ENCODE measurements at places on chromosomes 5 and 9.

DNA sequence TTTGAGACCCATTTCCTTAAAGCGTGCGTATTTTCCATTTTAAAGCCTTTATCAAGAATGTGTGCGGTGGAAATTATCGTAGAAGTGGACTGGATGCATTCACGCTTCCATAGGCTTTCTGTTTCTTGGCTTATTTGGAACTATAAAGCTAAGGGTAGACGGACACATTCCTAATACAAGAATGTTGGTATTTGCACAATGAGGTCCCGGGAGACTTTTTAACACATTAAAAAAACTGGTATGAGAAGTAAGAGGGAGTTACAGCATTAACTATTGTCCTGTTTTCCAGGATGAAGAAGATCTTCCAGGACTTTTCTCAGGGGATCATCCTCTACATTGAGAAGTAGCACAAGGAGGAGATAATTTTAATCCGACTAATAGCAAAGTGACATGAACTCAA, 653.0 kb downstream of the MTRR start:
- no peak for DNase-seq

DNA sequence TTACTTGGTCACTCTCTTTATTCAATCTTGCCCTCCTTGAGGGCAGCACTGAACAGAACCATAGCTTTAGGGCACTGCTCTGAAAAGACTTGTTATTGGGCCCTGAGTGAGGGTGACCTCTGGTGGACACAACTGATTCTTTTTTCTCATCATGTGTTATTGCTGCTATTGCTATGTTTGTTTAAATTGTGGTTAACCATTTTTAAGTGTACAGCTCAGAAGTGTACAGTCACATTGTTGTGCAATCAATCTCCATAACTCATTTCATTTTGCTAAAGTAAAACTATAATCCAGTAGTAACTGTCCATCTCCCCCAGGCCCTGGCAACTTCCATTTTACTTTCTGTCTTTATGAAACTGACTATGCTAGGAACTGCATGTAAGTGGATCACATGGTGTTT, 351.1 kb upstream of the RIOK2 start:
- peak; percentile 60 for DNase-seq

DNA sequence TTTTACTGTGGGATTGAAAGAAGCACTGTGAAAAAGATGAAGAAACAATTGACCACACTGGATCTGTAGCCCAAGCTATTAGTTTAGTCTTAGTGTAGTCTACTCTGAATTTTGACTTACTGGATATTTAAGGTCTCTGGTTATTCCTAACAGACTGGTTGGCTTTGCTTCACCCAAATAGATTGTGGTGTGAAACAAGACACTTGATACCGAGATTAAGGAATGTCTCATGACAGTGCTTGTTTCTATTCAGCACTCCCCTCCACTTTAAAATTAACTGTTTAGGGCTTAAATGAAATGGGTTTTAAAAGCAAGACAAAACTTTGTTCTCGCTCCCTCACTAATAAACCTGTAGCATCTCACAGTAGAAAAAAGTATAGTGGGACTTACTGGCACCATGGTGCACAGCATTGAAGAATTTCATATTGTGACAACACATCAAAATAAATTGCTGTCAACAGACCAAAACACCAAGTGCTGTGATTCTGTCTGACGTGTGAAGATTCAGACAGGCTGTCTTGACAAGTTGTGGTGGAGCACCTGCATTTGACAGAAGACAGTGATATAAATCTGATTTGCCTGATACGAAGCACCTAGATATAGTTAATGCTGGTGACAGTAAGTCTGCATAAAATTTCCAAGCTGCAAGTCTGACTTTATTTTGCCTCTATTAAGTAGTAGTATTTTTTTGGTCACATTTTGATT, 73.1 kb downstream of the PBX3 start:
- no peak for DNase-seq

- no peak for DNase-seq
These were observed 8.2 kb downstream of the ALDOB start for GRCh38 chr9:101427358-101427757.
